Hepatocyte (in vitro differentiated cells): ENCODE measurements at places on chromosomes 7 and 10. TPM values are rescaled to one million over a fixed set of nuclear protein-coding genes. Genes with fewer than 3 reads are reported as not detected.
A peak's percentile ranks its signal among the peaks of the same experiment; 100 is the strongest.

NAT16 gene
- not detected in 2 replicates for total RNA-seq

GRCh38 chr7:74388880-74389415 is 64.8 kb upstream of the GTF2IRD1 start:
- no peaks in the 10 kb centered on the region for H3K27me3 ChIP-seq
- no peak overlapping the region for H3K4me3 ChIP-seq
- no peak for DNase-seq

- no peak overlapping the region for H3K4me3 ChIP-seq
- no peak for DNase-seq
- H3K4me1 ChIP-seq: no peaks in the 10 kb centered on the region
- no peaks in the 10 kb centered on the region for H3K36me3 ChIP-seq
Observed at GRCh38 chr10:92734301-92734700, 44.5 kb downstream of the HHEX start.

DNA sequence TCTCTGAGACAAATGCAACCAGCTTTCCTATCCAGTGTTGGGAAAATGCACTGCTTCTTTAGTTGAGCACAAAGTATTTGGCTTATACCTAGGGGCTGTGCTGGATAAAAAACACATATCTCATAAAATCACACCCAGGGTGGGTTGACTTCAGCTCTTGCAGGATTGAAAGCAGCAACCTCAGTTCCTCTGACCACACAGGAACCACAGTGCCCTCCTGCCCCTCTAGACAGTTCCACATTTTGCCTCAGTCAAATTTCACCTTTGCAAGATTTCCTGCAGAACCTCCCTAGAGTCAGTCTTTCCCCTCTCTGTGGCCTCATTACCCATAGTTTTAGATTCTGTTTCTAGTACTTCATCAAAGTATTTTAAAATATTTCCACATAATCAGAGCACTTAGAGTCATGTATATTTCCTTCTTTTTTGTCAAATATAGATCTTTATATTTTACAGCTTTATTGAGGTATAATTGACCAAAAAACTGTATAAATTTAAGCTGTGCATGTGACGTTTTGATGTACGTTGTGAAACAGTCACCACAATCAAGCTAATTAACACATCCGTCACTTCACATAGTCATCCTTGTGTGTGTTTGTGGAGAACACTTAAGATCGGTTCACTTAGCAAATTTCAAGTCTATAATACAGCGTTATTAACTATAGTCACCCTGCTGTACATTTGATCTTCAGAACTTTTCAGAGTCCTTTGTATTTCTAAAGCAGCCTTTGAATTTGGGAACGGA is 37.0 kb upstream of the EGR2 start:
- H3K4me1 ChIP-seq: no peaks in the 10 kb centered on the region
- no peak overlapping the region for H3K4me3 ChIP-seq
- no peaks in the 10 kb centered on the region for H3K36me3 ChIP-seq
- no peak overlapping the region for H3K27ac ChIP-seq
- DNase-seq: no peak

- peaks cover 15% of the 10 kb centered on the region for H3K4me1 ChIP-seq
- H3K36me3 ChIP-seq: no peaks in the 10 kb centered on the region
- H3K4me3 ChIP-seq: peak overlapping the region; percentile 47
- no peaks in the 10 kb centered on the region for H3K27me3 ChIP-seq
- DNase-seq: no peak
Observed at GRCh38 chr7:107170051-107170915, 1.5 kb downstream of the HBP1 start.

HOXA10 gene
- total RNA-seq: 9.9 and 15.1 TPM in 2 replicates

GRCh38 chr7:41977151-41977651 is 259.8 kb downstream of the GLI3 start:
- H3K27ac ChIP-seq: no peak overlapping the region
- H3K36me3 ChIP-seq: no peaks in the 10 kb centered on the region
- DNase-seq: peak; percentile 64
- no peaks in the 10 kb centered on the region for H3K27me3 ChIP-seq

- no peak overlapping the region for H3K27ac ChIP-seq
- no peaks in the 10 kb centered on the region for H3K4me1 ChIP-seq
- no peak overlapping the region for H3K4me3 ChIP-seq
- H3K36me3 ChIP-seq: no peaks in the 10 kb centered on the region
- no peaks in the 10 kb centered on the region for H3K27me3 ChIP-seq
- no peak for DNase-seq
Observed at GRCh38 chr10:67115972-67116371, 190.1 kb downstream of the LRRTM3 start.

ADCY1 gene
- total RNA-seq: 2.9 and 3.0 TPM in 2 replicates

HDAC9 gene
- total RNA-seq: 6.7 and 9.4 TPM in 2 replicates

- H3K4me1 ChIP-seq: peaks cover 42% of the 10 kb centered on the region
- no peaks in the 10 kb centered on the region for H3K27me3 ChIP-seq
- peak overlapping the region; percentile 55 for H3K4me3 ChIP-seq
- H3K36me3 ChIP-seq: no peaks in the 10 kb centered on the region
Observed at GRCh38 chr7:150404805-150405583, 25.9 kb downstream of the ZNF775 start.

DNA sequence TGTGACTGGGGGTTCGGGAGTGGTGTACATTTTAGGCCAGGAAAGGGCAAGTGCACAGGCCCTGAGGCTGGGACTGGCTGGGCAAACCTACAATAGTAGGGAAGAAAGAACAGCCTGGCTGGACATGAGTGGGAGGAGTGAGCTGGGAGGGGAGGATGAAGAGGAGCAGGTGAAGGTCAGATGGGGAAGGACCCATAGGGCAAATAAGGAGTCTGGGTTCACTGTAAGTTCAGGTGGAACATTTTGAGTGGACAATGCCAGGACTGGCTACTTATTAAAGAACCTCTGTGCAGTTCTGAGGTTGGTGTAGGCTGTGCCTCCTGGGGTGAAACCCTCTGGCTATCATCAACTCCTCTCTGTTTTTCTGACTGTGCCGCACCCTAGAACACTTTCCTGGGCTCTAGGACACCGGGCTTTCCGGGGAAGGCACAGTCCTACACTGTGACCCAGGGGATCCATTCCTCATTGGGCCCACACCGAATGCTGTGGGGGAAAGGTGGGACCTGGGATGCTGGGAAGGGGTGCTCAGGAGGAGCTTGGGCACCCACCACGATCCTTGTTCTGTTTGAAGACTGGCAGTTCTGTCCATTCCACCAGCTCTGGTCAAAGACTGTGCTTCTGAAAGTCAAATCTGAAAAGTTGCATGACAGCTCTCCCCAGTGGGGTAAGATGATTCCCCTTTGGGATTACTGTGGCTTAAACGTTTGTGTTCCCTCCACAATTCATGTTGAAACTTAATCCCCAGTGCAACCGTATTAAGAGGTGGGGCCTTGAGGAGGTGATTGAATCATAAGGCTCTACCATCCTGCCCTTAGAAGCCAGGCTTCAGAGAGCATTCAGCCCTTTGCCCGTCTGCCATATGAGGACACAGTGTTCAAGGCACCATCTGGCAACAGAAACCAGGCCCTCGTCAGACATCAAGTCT is 4.0 kb upstream of the MMP21 start:
- no peak overlapping the region for H3K27ac ChIP-seq
- H3K4me3 ChIP-seq: no peak overlapping the region
- no peaks in the 10 kb centered on the region for H3K4me1 ChIP-seq
- no peaks in the 10 kb centered on the region for H3K27me3 ChIP-seq

SLC26A5 gene
- 0.08 and 0.30 TPM in 2 replicates for total RNA-seq

DNA sequence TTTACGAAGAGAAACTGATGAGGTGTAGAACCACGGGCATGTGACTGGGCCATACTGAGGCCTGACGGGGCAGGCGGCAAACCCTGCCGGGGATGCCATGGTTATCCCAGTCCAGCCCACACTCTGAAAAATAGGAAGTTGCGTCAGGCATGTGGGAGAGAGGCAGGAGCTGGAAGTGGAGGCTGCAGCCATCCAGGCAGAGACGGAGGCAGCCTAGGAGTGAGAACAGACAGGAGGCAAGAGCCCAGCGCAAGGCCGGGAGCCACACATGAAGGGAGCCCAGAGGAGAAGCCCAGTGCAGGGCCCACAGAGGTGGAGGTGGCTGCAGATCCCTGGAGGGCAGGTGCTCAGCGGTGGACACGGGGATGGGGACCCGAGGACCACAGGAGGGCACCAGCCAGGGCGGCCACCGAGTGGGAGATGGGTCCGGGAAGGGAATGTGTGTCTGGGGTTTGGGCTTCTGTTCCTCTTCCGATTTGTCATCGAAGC is 175.2 kb upstream of the PPP2R2D start:
- H3K4me3 ChIP-seq: no peak overlapping the region
- no peak for DNase-seq
- H3K27ac ChIP-seq: no peak overlapping the region
- peaks cover 10% of the 10 kb centered on the region for H3K4me1 ChIP-seq

DNA sequence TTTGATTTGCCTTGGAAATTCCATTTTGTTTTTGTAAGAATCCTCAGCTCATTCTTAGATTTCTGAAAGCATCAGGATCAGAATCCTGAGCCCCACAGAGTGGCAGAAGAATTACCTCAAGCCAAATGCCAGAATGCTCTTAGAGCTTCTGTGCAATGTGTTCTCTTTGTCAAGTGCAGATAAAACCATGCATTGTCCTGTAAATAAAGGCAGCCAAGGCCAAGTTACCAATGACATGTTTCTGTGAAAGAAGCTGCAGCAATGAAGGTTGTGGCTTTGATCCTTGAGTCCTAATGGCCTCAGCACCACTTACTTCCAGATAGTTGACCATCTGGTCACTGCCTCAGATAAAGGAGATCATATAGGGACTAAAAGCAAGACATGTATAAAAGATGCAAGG is 343.3 kb upstream of the AKR1E2 start:
- H3K36me3 ChIP-seq: no peaks in the 10 kb centered on the region
- H3K4me3 ChIP-seq: no peak overlapping the region
- H3K27ac ChIP-seq: no peak overlapping the region
- no peaks in the 10 kb centered on the region for H3K27me3 ChIP-seq

CELF2 gene
- 13.0 and 16.6 TPM in 2 replicates for total RNA-seq

DNA sequence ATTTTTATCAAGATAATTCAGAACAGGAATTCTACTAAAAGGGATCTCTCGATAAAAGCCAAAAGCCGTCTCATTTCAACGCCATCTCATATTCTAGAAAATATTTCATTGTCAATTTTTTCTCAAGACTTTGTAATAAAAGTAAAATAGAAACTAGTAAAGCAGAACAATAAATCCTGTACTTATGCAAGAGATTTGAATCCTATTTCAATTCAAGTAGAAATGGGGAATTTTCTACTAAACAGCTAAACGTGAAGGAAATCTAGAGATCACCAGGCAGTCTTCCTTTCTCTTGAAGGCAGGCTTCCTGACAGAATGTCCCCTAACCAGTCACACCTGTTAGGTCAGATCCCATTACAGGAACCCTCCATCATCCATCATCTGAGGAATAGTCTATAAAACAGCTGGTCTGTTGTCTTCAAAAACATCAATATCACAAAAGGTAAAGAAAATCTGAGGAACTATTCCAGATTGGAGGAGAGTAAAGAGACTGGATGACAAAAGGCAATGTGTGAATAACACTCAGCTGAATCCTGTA is 23.7 kb downstream of the USP6NL start:
- H3K27ac ChIP-seq: peak overlapping the region; percentile 54
- peaks cover 9% of the 10 kb centered on the region for H3K4me1 ChIP-seq
- no peak for DNase-seq
- H3K27me3 ChIP-seq: no peaks in the 10 kb centered on the region
- no peak overlapping the region for H3K4me3 ChIP-seq
- no peaks in the 10 kb centered on the region for H3K36me3 ChIP-seq

DNA sequence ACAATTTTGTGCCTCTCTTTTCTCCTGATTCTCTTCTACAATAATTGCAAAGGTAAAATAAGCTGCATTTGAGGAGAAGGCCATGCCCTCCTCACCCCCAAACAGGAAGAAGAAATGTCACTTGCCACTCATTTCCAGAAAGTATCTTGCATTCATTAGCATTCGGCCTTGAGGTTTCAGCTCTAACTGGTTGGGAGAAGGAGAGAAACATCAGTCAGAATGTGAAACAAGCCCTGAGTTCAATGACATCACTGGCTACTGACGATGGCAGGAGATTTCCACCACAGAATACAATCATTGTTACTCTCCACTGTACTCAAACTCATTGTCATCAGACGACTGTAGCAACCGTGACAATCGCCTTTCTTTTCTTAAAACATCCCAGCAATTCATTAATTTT is 72.8 kb downstream of the PRKCQ start:
- no peak overlapping the region for H3K4me3 ChIP-seq
- no peak for DNase-seq
- H3K27ac ChIP-seq: no peak overlapping the region
- H3K36me3 ChIP-seq: no peaks in the 10 kb centered on the region

GRCh38 chr10:9645928-9646600 is 1371.6 kb upstream of the CELF2 start:
- H3K36me3 ChIP-seq: no peaks in the 10 kb centered on the region
- no peak for DNase-seq
- no peaks in the 10 kb centered on the region for H3K27me3 ChIP-seq
- no peak overlapping the region for H3K27ac ChIP-seq

GIMAP1 gene
- 0.20 TPM in 1 of 2 replicates, not detected in the other for total RNA-seq

DNA sequence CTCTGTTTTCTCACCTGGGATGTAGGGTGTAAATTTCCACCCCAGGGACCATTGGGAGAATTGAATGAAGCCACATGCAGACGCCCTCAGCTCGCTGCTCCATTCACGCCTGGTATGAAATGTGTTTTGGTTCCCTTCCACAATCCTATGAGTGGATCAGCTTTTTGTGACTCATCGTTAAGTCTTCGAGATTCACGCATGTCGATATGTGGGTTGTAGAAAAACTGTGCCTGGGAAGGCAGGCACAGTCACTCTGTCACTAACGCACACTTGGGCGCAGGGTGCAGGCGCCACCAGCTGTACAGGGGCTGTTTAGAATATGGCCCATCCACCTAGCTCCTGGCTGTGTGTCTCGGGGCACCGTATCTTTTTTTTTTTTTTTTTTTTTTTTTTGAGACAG is 64.2 kb upstream of the SH2B2 start:
- H3K27me3 ChIP-seq: no peaks in the 10 kb centered on the region
- no peaks in the 10 kb centered on the region for H3K4me1 ChIP-seq
- H3K4me3 ChIP-seq: no peak overlapping the region
- no peak overlapping the region for H3K27ac ChIP-seq
- no peaks in the 10 kb centered on the region for H3K36me3 ChIP-seq
- no peak for DNase-seq

KCNIP2 gene
- 0.36 and 0.87 TPM in 2 replicates for total RNA-seq
